Stimulated activated CD4-positive, alpha-beta T cell treated with anti-CD3 and anti-CD28 coated beads, Interleukin-4, amount 100 ng/mL, for 1 hour (primary cell): ENCODE measurements at places on chromosomes 1 and 21.

GRCh38 chr21:42574234-42575027, 60.8 kb downstream of the SLC37A1 start:
- no peak for DNase-seq

DNA sequence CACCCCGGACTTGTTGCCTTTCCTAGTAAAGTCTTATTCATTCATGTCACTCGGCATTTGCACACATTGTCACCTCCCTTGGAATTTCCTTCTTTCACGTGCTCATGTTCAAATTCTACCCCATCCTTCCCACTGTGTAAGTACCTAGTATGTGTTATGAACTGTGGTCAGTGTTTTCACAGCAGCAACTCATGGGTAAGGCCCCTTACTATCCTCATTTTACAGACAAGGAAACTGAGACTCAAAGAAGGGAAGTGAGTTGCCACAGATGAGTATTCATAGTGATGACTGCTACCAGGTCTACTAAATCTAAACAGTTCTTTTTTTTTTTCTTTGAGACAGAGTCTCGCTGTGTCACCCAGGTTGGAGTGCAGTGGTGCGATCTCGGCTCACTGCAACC, 10.5 kb downstream of the CITED4 start:
- DNase-seq, result no peak

GRCh38 chr1:19009882-19010321, 53.4 kb upstream of the IFFO2 start:
- DNase-seq, result no peak

- no peak for DNase-seq
Measured at GRCh38 chr1:150187560-150187931, 37.8 kb downstream of the PLEKHO1 start.

GRCh38 chr21:38488640-38489270, 9.5 kb downstream of the ERG start:
- no peak for DNase-seq

GRCh38 chr1:26006710-26007109, 8.8 kb upstream of the PAFAH2 start:
- no peak for DNase-seq
